ENCODE measurements at places on chromosomes 16 and 17.

DNA sequence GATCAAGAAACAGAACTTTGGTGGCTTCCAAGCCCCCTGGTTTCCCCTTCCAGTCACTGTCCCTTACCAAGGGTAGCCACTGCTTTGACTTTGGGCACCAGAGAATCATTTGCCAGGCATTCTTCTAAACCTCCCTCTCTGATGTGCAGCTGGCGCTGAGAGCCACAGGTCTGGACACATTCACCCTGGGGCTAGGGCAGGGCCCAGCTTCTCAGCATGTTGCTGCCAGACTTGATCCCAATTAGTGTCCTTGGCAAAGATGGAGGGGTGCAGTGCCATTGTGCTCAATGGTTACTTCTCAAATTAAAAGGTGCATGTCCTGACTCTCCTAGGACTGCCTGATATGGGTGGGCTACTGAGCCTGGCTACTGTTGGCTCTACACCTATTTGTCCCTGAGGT is 7.6 kb upstream of the SLC47A2 start:
- DNase-seq: no peak

DNA sequence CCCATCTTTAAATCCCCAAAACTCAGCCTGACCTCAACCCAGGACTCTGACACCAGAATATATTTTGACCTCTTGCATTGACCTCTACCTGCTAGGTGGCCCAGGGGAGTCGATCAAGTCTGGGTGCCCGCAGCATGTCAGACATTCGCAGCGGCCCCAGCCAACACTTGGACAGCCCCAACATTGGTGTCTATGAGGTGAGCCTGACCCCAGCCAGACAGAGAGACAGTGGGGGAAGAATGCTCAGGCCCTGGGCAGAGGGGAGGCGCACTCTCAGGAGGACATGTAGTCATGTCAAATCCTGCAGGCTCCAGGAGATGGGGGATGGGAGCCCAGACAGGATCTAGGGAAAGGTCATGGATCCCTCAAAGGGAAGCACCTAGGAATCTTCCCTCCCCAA is 5.4 kb downstream of the GUCY2D start:
- no peak for DNase-seq

- no peak for DNase-seq
Observed at GRCh38 chr17:57910462-57911420, 44.5 kb downstream of the CUEDC1 start.

GRCh38 chr16:82091241-82091640 is 56.2 kb downstream of the HSD17B2 start:
- DNase-seq: no peak
